C1 segment of cervical spinal cord (tissue), 14 donors: ENCODE measurements at places on chromosomes 12 and 14.
A peak's percentile ranks its signal among the peaks of the same experiment; 100 is the strongest.

DNA sequence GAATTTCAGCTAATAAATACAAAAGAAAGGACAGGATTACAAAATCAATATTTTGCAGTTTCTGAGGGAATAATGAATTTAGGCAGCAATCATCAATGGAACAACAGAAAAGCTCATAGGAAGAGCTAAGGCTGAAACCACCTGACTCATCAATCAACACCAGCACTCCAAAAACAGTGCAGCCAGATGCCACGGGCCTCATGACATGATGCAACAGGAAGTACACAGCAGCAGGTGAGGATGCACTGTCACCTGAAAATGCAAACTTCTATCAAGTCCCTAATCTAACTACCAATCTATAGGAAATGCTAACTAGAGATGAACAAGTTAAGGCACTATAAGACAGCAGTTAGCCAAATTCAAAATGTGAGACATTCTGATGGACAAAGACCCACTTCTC, 21.7 kb downstream of the GNS start:
- no peak for DNase-seq

GRCh38 chr12:6550294-6551062, 5.4 kb downstream of the IFFO1 start:
- DNase-seq = peak; percentile 23

DNA sequence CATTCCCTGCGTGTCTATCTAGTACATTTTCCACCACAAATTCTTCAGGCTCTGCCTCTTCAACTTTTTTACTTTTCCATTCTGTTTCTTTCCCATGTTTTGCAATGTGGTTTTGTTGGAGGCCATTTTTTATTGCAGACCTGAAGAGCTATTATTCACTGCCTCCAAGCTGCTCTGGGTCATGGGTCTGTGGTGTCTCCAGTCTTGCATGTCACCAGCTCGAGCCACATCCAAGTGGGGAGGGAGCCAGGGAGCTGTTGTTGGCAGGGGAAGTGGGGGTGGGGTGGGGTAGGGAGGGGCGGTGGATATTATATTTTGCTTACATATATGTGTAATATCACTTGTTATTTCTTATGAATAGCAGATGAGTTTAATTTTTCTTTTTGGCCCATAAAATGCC, 69.1 kb downstream of the VEZT start:
- no peak for DNase-seq

DNA sequence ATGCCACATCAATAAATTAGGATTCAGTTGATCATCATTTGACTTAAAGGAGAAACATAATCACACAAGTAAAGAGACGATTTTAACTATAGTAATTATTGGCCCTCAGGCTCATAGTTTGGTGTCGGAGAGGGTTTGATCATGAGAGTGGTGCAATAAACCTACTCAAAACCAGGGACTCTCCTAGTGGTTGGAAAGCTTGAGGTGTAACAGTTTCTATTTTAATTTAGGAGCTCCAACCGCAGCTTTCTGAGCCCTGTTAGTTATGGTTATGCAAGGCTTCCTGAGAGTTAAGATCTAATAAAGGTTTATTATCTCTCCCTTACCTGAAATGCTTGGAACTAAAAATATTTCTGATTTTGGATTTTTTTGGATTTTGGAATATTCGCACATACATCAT, 36.4 kb downstream of the TMTC2 start:
- DNase-seq = no peak

DNA sequence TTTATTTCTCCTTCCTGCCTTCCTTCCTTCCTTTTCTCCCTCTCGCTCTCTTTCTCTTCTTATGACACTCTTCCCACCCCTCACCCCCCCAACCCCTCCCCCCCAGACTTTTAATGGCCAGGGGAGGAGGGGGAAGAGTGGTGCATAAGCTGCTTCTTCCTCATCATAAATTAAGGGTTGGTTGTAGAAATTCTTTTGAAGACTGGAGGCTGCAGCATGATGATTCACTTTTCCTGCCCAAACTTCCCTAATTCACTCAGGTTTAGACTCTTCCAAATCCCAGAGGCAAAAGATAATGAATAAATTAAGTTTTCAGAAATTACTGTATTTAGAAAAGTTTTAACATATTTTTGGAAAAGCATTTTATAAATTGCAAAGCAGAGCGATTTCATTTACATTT, 58.2 kb downstream of the GRIP1 start:
- DNase-seq = no peak

DNA sequence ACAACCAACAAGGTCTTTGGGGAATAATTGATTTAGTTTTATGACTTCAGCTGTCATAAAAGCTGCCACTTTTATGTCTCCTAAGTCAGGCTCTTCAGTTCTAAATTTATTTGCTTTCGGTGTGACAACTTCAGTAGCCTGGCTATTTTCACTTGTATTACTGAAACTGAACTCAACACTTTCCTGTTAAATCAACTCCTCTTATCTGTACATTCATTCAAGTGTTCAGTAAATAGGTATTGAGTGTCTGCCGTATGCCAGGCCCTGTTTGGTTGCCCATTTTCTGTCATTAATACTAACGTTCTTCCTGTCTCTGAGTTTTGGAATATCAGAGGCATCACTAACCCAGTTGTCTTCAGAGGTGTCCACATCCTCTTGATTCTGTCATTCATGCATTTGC, 7.5 kb downstream of the UTP20 start:
- no peak for DNase-seq

DNA sequence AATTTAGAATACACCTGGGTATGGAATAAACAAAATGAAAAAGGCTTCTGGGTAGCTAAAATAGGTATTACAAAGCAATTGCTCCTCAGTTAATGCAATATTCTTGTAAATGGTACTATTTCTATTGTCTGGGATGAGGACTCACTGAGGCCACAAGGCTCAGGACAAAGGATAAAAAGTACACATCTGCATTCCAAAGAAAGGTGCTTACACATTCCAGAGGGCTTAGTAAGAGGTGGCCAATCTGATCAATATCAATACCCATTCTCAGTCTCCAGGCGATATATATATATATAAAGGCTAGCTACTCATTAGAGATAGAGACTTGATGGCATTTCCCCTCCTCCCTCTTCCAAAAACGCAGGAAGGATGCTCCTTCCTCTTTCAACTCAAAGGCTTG, 43.8 kb downstream of the ATXN7L3B start:
- no peak for DNase-seq

- no peak for DNase-seq
These were observed 1441.4 kb downstream of the AACS start for GRCh38 chr12:126506426-126507182.

DNA sequence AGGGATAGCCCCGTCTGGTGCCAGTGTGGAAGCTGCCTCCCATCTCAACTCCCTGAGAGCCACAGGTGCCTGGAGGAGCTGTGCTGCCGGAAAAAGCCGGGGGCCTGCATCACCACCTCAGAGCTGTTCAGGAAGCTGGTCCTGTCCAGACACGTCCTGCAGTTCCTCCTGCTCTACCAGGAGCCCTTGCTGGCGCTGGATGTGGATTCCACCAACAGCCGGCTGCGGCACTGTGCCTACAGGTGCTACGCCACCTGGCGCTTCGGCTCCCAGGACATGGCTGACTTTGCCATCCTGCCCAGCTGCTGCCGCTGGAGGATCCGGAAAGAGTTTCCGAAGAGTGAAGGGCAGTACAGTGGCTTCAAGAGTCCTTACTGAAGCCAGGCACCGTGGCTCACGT, 25.5 kb upstream of the P2RX4 start:
- no peak for DNase-seq

GRCh38 chr12:112676507-112676906, 115.0 kb upstream of the RPH3A start:
- DNase-seq = no peak

- DNase-seq = no peak
These were observed 144.3 kb downstream of the BCL11B start for GRCh38 chr14:99127651-99128167.

- DNase-seq = no peak
These were observed 52.4 kb downstream of the PHLDA1 start for GRCh38 chr12:75979181-75979580.

GRCh38 chr14:64221391-64222003, 72.7 kb downstream of the ESR2 start:
- DNase-seq = no peak

GRCh38 chr12:125402874-125403789, 337.9 kb downstream of the AACS start:
- DNase-seq = no peak

DNA sequence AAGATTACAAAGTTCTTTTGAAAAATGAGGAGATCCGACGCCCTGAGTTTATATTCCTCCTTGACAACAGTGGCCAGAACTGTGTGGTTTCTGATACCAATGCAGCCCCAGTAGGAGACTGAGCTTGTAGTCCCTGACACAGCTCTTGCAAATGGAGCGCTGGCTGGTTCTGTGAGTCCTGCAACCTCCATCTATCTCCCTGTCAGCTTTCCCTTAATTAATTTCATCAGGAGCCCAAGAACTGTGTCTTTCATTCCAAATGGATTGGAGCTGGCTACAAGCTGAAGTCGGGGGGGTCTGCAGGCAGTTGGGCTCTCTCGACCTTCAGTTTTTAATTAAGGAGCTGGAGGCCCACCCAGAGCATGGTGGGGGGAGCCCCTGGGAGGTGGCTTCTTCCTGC, 160.6 kb downstream of the ADGRD1 start:
- DNase-seq = no peak

DNA sequence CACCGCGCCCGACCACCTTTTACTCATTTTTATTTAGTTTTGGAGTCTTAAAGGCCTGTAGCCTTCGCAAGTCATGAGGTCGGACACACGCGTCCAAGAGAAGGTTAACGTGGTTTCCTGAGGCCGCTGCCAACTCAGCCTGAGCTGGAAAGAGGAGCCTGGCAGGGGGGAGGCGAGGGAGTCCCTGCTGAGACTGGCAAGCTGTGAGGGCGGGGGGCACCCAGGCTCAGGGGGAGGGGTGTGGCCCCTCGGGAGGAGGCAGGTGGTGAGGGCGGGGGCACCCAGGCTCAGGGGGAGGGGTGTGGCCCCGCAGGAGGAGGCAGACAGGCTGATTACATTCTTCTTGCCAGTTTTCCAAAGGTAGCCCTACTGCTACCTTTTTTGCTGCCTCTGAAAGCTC, 143.2 kb downstream of the PIWIL1 start:
- no peak for DNase-seq

GRCh38 chr12:100652488-100652887, 79.0 kb downstream of the GAS2L3 start:
- no peak for DNase-seq

- DNase-seq = no peak
These were observed 38.5 kb downstream of the PPP2R5E start for GRCh38 chr14:63504648-63505047.

DNA sequence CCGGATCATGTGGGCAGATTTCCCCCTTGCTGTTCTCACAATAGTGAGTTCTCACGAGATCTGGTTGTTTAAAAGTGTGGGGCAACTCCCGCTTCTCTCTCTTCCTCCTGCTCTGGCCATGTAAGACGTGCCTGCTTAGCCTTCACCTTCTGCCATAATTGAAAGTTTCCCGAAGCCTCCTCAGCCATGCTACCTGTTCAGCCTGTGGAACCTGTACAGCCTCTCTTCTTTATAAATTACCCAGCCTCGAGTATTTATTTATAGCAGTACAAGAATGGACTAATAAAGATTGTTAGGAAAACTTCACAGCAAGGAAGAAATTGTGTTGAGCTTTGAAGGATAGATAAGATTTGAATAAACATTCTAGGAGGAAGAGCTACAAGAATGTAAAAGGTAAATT, 52.1 kb downstream of the KDM5A start:
- no peak for DNase-seq
